ENCODE measurements at places on chromosomes 5 and 9. TPM values are rescaled to one million over a fixed set of nuclear protein-coding genes. Genes with fewer than 3 reads are reported as not detected.
A peak's percentile ranks its signal among the peaks of the same experiment; 100 is the strongest.

DNA sequence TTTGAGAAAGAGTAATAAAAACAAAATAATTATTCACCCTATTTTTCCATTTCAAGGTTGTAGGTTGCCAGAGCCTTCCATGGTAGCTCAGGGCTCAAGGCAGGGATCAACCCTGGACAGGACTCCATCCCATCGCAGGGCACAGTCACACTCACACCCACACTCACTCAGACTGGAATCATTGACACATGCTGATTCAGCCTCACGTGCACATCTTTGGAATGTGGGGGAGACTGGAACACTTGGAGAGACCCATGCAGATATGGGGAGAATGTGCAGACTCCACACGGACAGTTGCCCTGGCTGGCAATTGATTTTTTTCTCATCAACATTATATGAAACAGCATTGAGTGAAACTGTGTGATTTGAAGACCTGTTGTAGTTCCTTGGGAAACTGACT, 234.1 kb downstream of the ADGRV1 start:
- no peak for DNase-seq
- H3K36me3 ChIP-seq: peaks cover 3% of the 10 kb centered on the region
- no peak overlapping the region for H3K27ac ChIP-seq
- H3K4me1 ChIP-seq: no peaks in the 10 kb centered on the region
- H3K27me3 ChIP-seq: no peaks in the 10 kb centered on the region

Gene RMRP
- total RNA-seq: 16,039 TPM

- no peak overlapping the region for H3K4me3 ChIP-seq
- H3K27ac ChIP-seq: no peak overlapping the region
- DNase-seq: no peak
- H3K4me1 ChIP-seq: peaks cover 14% of the 10 kb centered on the region
- H3K36me3 ChIP-seq: peaks cover 4% of the 10 kb centered on the region
Measured at GRCh38 chr9:7320139-7320538, 479.4 kb downstream of the DMAC1 start.

- H3K4me1 ChIP-seq: peaks cover 52% of the 10 kb centered on the region
- H3K4me3 ChIP-seq: no peak overlapping the region
- peaks cover 4% of the 10 kb centered on the region for H3K36me3 ChIP-seq
- no peak for DNase-seq
- H3K27me3 ChIP-seq: no peaks in the 10 kb centered on the region
Measured at GRCh38 chr5:14270209-14270702, 127.1 kb downstream of the TRIO start.

DNA sequence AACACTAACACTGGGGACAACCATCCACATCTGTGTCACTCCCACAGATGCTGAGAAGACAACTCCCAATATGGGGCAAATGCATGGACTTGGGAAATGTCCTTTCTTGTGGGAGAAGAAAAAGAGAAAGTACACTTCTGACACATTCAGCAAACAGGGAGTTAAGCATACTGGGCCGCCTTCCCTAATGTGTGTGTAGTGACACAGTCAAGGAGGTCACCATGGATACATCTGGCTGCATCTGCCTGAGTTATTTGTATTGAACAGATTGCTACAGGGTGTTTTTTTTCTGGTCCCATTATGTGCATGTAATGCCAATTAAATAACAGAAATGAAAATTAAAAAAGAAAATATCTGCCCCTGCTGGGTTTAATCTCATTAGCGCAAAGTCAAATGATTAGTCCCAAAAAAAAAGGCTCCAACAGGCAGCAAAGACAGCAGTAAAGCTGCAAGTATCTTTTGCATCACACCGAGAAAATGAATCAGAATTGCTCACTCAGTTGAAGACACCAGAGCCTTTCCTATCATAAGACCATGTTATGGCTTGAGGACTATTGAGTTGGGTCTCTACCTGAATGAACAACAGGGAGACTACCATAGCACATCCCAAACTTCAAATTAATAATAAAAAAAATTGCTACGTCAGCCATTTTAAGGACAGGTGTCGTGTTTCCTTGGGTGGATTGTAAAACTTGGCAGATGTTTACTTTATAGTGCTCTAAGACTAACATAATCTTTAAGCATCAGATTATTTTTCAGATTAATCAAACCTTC, 395.9 kb downstream of the DTWD2 start:
- DNase-seq: no peak
- no peaks in the 10 kb centered on the region for H3K36me3 ChIP-seq
- H3K27ac ChIP-seq: no peak overlapping the region
- H3K27me3 ChIP-seq: no peaks in the 10 kb centered on the region

- peak overlapping the region; percentile 37 for H3K27ac ChIP-seq
- peak overlapping the region; percentile 100 for H3K4me3 ChIP-seq
- no peaks in the 10 kb centered on the region for H3K36me3 ChIP-seq
- H3K27me3 ChIP-seq: peaks cover 27% of the 10 kb centered on the region
- H3K4me1 ChIP-seq: peaks cover 21% of the 10 kb centered on the region
- DNase-seq: no peak
Measured at GRCh38 chr5:98768160-98768959, 5.1 kb upstream of the RGMB start.

- no peak overlapping the region for H3K27ac ChIP-seq
- no peak overlapping the region for H3K4me3 ChIP-seq
- no peaks in the 10 kb centered on the region for H3K27me3 ChIP-seq
- H3K4me1 ChIP-seq: peaks cover 11% of the 10 kb centered on the region
- H3K36me3 ChIP-seq: no peaks in the 10 kb centered on the region
Measured at GRCh38 chr9:7452378-7452777, 347.2 kb downstream of the DMAC1 start.

- H3K4me1 ChIP-seq: peaks cover 7% of the 10 kb centered on the region
- no peak for DNase-seq
- no peaks in the 10 kb centered on the region for H3K36me3 ChIP-seq
- H3K4me3 ChIP-seq: no peak overlapping the region
Measured at GRCh38 chr5:88820581-88820980, 62.4 kb downstream of the MEF2C start.

DNA sequence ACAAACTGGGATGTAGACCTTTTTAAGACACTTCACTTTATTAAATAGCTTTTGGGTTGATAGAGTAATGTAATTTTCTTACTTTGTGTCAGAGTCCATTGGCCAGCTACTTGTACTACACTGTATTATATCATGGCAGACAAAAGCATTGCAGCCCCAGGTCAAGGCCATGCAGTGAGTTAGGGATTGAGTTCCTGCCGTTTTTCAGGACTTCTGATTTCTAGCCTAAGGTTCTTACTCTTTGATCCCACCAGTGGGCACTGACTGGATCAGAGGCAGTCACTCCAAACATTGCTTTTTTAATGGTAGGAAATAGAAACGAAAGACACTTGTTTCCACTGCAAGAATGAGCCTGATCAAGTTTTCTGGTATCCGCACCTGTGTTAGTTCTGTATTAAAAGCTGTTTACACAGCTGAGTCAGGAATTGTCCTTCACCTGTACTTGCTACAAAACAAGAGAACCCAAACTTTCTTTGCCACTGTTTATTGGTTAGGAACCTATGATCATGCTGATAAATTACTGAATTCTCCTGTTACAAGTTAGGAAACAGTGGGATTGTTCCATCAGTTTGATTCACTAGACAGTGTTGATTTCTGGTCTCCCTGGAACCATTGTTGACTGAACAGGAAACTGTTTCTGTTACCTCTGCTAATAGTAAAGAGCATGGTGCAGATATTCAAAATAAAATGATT, 22.1 kb downstream of the LRRC70 start:
- no peaks in the 10 kb centered on the region for H3K36me3 ChIP-seq
- DNase-seq: no peak
- H3K4me3 ChIP-seq: no peak overlapping the region
- no peaks in the 10 kb centered on the region for H3K27me3 ChIP-seq

DNA sequence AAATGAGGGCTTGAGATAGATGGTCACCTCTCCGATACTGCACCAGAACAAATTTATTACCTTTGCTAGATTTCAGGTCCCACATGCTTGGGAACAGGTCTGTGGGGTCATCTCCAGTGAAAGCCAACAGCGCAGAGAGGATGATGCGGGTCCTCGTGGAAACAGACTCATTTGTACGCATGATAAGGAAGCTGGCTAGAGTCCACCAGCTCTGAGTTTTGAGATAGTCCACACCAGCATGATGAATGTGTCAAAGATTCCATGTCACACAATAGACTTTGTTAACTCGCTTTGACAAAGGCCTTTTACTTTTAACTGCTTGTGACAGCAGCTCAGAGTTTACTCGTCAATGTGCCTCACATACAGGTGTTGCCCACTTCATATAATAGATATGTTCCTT, 105.4 kb upstream of the TBCA start:
- H3K4me3 ChIP-seq: no peak overlapping the region
- no peaks in the 10 kb centered on the region for H3K4me1 ChIP-seq
- H3K36me3 ChIP-seq: no peaks in the 10 kb centered on the region
- DNase-seq: no peak
- no peak overlapping the region for H3K27ac ChIP-seq

Gene CCNJL
- 7.2 TPM for total RNA-seq

DNA sequence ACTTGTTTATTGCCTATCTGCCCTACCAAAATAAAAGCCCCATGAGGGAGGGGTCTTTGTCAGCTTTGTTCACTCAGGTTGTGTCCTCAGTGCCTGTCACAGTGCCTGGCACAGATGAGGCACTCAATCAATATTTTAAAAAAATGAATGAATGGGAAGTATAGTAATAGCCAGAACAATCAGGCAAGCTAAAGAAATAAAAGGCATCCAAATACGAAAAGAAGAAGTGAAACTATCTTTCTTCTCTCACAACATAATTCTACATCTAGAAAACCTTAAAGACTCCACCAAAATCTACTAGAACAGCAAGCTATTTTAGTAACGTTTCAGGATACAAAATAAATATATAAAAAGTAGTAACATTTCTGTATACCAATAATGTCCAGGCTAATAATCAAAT, 37.8 kb upstream of the C5orf63 start:
- no peak overlapping the region for H3K4me3 ChIP-seq
- no peak overlapping the region for H3K27ac ChIP-seq
- DNase-seq: no peak

DNA sequence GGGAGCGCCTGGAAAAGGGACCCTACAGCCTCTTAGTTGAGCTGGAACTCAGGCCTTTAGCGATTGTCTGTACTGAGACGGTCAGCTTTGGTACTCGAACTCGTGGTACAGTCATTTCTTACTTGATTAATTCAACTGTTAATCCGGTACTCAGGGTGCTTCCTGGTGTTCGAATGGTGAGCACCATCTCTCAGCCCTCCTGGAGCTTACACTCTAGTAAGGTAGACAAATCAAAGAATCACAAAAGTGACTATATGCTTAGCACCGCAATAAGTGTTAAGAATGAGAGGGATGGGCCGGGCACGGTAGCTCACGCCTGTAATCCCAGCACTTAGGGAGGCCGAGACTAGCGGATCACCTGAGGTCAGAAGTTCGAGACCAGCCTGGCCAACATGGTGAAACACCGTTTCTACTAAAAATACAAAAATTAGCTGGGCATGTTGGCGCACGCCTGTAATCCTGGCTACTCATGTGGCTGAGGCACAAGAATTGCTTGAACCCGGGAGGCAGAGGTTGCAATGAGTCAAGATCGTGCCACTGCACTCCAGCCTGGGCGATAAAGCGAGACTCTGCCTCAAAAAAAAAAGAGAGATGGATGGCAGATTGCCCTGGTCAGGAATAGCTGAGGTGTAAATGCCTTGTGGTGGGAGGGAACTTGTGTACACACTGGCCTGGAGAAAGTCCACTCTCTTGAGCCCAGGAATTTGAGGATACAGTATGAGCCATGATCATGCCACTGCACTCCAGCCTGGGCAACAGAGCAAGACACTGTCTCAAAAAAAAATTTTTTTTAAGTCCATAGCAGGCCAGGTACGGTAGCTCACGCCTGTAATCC, 981 bp downstream of the TCOF1 start:
- H3K4me3 ChIP-seq: peak overlapping the region; percentile 93
- DNase-seq: no peak
- peaks cover 13% of the 10 kb centered on the region for H3K36me3 ChIP-seq
- H3K27ac ChIP-seq: peak overlapping the region; percentile 67
- H3K27me3 ChIP-seq: peaks cover 4% of the 10 kb centered on the region
- H3K4me1 ChIP-seq: peaks cover 23% of the 10 kb centered on the region

Gene TXNDC8
- total RNA-seq: not detected

DNA sequence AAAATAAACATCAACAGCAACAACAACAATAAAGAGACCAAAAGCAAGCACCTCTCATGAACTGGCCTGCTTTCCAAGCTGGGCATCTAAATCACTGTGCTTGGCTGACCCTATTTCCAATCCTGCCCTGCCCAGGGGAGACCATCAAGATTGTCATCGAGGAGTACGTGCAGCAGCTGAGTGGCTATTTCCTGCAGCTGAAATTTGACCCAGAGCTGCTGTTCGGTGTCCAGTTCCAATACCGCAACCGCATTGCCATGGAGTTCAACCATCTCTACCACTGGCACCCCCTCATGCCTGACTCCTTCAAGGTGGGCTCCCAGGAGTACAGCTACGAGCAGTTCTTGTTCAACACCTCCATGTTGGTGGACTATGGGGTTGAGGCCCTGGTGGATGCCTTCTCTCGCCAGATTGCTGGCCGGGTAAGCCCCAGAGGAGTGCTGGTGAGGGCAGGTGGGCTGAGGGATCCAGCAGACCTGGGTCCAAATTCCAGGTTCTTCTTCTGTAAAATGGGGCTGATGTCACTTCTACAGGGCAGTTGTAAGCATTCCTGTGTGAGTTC, 15.6 kb downstream of the PTGS1 start:
- peak; percentile 48 for DNase-seq
- H3K27me3 ChIP-seq: peaks cover 36% of the 10 kb centered on the region
- H3K36me3 ChIP-seq: no peaks in the 10 kb centered on the region

Gene DDX31
- total RNA-seq: 16.0 TPM

DNA sequence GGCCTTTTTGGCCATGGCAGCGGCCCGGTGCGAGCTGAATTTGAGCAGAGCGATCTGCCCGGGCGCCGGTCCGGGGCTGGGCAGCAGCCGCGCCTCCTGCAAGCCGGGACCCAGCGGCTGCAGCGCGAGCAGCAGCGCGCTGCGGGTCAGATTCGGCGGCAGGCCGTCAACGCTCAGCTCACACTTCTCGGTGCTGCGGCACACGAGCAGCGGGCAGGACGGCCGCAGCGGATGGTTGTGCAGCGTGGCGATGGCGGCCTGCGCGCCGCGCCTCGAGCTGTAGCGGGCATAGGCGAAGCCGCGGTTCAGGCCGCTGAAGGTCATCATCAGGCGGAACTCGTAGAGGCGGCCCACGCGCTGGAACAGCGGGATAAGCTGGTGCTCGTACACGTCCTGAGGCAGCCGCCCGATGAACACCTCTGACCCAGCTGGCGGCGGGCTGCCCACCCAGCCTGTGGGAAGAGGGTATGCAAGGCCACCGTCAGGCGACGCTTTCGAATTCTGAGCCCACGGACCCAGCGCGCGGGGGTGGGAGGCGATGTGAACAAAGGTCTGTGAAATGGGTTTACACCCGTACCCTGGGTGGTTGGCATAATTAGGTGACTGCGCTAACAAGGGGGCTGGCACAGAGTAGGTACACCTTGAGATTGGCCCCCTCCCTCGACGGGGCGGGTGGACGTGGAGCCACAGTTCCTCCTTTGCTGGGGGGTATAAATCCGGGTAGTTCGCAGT, 755 bp downstream of the DND1 start:
- H3K27me3 ChIP-seq: no peaks in the 10 kb centered on the region
- H3K36me3 ChIP-seq: peaks cover 13% of the 10 kb centered on the region
- no peak for DNase-seq
- H3K27ac ChIP-seq: no peak overlapping the region
- H3K4me1 ChIP-seq: no peaks in the 10 kb centered on the region

Measured in type B pancreatic cell (in vitro differentiated cells).